ENCODE measurements at places on chromosomes 3 and 15.

- DNase-seq, result no peak
Observed at GRCh38 chr15:39625856-39626255, 45.0 kb downstream of the THBS1 start.

GRCh38 chr15:79952329-79952728, 18.7 kb downstream of the BCL2A1 start:
- DNase-seq, result no peak

- no peak for DNase-seq
Observed at GRCh38 chr15:86444527-86444926, 364.9 kb downstream of the AGBL1 start.

DNA sequence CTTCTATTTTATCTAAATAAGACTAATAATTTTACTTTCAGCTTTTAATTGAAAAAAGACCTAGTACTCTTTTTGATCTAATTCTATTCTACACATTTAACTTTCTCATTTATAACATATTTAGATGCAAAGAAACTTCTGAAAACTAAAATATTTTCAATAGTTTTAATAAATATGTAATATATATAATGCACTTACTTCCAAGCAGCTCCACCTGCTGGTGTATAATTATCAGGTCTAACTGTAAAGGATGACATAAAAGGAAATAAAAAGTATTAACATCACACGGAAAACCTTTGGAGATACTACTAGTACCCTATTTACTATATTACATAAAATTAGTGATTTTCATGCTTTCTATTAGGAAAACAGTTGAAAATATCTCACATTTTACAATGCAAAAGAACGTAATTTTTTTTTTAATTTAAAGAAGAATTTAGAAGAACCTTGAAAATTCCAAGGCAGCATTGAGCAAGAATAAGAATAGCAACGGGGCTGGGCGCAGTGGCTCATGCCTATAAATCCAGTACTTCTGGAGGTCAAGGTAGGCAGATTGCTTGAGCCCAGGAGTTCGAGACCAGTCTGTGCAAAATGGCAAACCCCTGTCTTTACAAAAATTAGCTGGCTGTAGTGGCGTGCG, 10.2 kb downstream of the PLSCR5 start:
- DNase-seq, result no peak

DNA sequence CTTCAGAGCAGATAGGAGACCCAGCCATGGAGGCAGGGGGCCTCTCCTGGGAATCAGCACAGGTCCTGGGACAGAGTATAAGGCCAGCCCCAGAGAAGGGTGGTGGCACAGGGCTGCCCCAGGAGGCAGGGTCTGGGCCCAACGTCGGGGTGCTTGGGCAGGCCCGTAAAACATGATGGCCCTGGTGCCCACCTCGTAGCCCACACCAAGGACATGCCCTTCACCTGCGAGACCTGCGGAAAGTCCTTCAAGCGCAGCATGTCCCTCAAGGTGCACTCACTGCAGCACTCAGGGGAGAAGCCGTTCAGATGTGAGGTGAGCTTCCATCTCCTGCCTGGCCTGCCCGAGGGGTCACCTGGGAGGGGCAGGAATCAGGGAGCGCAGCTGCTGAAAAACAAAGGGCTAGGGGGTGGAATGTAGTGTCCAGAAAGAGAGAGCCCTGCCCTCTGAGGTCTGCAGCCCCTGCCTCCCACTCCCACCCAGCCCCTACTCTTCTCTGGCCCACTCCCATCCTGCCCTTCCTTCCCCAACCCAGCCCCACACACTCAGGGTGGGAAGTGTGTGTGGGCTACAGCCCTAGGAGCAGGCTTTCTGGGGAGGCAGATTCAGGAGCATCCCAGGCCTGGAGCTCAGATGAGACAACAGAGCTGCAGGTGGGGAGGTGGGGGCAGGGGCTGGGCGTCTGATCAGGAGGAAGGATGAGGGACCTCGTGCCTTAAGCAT, 9.5 kb downstream of the ZBTB47 start:
- DNase-seq, result no peak

- DNase-seq, result no peak
Observed at GRCh38 chr3:108877901-108878300, 55.3 kb downstream of the TRAT1 start.

- no peak for DNase-seq
Observed at GRCh38 chr3:186990878-186991308, 60.6 kb downstream of the ST6GAL1 start.

DNA sequence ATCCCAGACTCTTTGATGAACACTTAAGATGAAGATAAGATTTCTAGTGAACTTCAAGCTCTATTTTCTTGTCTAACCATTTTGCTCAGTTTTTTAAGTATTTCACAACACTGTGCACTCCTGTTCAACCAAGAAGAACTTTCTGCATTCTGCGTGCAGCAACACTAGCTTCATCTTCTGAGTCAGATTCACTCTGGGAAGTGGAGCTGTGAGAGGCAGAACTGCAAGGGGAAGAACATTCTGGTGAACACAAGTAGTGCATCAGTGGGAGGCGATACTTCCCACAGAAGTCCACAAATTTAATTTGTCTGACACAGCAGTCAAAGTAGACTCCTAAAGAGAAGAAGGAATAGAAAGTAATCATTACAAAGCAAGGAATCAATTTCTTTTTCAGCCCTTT, 18.1 kb downstream of the LRRC58 start:
- DNase-seq, result no peak

GRCh38 chr15:90189781-90190467, 11.2 kb upstream of the SEMA4B start:
- DNase-seq, result no peak

GRCh38 chr3:152879130-152879789, 44.3 kb downstream of the P2RY1 start:
- DNase-seq, result no peak

Measured in NCI-H1694 (cell line).